ENCODE measurements at places on chromosomes 11 and 22. TPM values are rescaled to one million over a fixed set of nuclear protein-coding genes. Genes with fewer than 3 reads are reported as not detected.

HPX gene
- not detected for total RNA-seq

ASCL2 gene
- total RNA-seq: 2.9 TPM

SLC22A9 gene
- not detected for total RNA-seq

HEPACAM gene
- not detected for total RNA-seq

LMO2 gene
- total RNA-seq: 0.21 TPM

ANKK1 gene
- total RNA-seq: 0.14 TPM

GGTLC3 gene
- total RNA-seq: not detected

CCDC88B gene
- total RNA-seq: 73.5 TPM

Data from activated naive CD8-positive, alpha-beta T cell treated with anti-CD3 and anti-CD28 coated beads for 36 hours (primary cell).